Natural killer cell (primary cell): ENCODE measurements at places on chromosomes 1 and 21. TPM values are rescaled to one million over a fixed set of nuclear protein-coding genes. Genes with fewer than 3 reads are reported as not detected.
A peak's percentile ranks its signal among the peaks of the same experiment; 100 is the strongest.

GRCh38 chr21:35563885-35564451 lies 496.4 kb downstream of the SETD4 start:
- DNase-seq, result no peak

- no peak for DNase-seq
Measured at GRCh38 chr1:104979651-104980050, 1230.0 kb downstream of the AMY1C start.

- DNase-seq, result no peak
Measured at GRCh38 chr1:116666187-116667077, 1.1 kb downstream of the IGSF3 start.

DNA sequence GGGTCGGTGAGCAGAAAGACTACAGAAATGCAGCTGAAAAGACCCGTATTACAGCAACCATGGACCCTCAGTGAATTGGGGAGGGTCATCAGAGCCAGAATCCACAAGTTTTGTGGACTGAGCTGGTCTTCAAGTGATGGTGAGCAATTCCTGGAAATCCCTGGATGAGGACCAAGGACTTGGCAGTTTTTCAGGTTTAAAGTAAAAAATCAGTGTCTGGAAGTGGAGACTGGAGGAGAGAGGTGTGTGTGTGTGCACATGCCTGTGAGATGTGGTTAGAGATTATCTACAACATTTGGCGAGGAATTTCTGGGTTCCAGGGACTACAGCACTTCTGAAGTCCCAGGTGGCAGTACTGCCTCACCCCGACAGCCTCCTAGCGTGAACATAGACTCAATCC lies 56.4 kb downstream of the KIRREL1 start:
- DNase-seq, result no peak

- peak; percentile 17 for DNase-seq
Measured at GRCh38 chr1:1210726-1211540, 3.0 kb downstream of the TNFRSF4 start.

- no peak for DNase-seq
Measured at GRCh38 chr1:154578058-154578418, 10.5 kb downstream of the CHRNB2 start.

GRCh38 chr1:151221616-151222015 lies 23.3 kb downstream of the PIP5K1A start:
- DNase-seq, result no peak

- DNase-seq, result no peak
Measured at GRCh38 chr1:14875524-14876509, 277.3 kb downstream of the KAZN start.

DNA sequence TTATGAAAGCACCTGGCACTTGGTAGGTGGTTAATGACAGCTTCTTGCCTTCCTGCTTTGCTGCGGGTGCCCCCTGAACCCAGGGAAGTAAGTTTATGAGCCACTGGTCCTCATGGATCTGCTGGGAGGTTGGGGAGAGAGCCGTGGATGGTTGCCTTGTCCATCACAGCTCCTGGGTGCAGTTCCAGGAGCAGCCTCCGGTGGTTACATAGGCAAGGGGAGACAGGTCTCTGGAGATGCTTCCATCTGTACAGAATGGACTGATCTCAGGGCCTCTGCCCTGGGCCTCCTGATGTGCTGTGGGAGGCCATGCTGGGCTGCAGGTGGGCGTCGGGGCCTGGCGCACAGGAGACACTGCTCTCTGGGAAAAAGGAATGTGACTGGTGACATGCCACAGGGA lies 31.6 kb upstream of the ARHGEF10L start:
- no peak for DNase-seq

DNA sequence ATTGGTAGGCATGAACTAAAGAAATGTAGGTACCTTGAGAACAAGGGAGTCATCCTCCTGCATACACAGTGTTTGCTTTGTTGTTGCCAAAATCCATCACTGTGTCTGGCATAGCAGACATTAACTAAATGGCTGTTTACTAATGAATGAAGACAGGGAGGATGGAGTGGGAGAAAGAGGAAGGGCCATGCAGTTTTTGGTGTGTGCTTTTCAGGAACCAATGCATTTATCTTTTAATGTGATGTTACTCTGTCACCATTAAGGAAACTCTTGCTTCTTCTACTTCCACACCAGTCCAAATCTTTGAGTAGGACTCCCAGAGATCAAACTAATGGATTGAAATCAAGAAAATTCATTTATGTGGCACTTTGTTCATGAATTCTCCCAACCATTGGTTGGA lies 55.6 kb upstream of the DUSP10 start:
- DNase-seq, result no peak

- DNase-seq, result no peak
Measured at GRCh38 chr21:35730325-35730724, 330.0 kb downstream of the SETD4 start.

DNA sequence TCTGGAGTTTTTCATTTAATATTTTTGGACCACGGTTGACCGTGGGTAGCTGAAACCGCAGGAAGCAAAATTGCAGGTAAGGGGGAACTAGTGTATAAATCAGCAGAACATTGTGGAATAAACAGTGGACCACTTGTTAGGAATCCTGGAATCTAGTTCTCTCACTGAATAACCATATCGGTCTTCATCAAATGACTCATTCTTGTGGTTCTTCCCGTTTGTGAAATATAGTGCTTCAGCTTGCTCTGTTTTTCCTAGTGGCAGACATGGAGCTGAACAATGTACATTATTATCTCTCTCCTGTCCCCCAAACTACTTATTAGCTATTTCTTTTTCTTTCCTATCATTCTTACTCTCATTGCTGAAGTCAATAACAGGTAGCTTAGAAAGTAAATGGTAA lies 61.9 kb downstream of the HSPA13 start:
- no peak for DNase-seq

- no peak for DNase-seq
Measured at GRCh38 chr1:149844101-149844500, 55.3 kb upstream of the BOLA1 start.

DNA sequence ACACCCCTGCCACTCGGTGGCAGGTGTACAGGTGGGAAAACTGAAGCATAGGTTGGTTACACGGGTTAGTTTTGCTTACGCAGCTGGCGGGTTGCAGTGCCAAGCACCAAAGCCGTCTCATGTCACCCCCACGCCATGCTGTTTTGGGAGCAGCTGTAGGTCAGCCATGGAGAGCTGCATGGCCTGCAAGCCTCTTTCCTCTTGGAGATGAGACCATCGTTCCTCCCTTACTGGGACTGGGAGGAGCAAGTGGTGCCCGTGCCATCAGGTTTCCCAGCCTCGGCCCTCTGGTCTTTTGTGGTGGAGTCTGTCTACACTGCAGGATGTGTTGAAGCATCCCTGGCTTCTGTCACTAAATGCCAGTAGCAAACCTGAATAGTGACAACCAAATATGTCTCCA lies 46.9 kb downstream of the AJAP1 start:
- no peak for DNase-seq

DNA sequence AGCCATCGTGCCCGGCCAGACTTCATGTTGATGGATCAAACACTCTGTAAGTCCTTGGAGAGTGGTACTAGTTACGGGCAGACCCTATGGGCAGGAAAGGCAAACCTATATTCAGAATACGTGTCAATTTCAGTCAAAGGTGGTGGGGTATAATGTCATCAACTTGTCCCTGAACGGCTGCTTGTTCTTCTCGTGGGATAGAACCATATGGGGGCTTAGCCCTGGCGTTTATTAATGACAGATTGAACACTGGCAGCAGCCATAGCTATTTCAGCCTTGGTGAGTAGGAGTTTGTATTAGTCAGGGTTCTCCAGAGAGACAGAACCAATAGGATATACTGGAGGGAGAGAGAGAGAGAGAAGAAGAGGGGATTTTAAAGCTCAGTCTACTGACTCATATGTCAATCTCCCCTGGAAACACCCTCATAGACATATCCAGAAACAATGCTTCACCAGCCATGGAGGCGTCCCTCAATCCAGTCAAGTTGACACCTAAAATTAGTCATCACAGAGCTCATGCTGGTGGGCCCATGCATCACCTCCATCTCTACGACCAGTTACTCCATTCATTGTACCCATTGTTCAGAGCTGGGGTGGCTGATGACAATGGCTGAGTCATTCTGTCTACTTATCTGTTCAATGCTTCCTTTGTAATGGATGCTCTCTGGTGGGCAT lies 16.1 kb upstream of the AQP10 start:
- no peak for DNase-seq

GRCh38 chr21:32425628-32426027 lies 13.1 kb downstream of the EVA1C start:
- DNase-seq, result no peak

DNA sequence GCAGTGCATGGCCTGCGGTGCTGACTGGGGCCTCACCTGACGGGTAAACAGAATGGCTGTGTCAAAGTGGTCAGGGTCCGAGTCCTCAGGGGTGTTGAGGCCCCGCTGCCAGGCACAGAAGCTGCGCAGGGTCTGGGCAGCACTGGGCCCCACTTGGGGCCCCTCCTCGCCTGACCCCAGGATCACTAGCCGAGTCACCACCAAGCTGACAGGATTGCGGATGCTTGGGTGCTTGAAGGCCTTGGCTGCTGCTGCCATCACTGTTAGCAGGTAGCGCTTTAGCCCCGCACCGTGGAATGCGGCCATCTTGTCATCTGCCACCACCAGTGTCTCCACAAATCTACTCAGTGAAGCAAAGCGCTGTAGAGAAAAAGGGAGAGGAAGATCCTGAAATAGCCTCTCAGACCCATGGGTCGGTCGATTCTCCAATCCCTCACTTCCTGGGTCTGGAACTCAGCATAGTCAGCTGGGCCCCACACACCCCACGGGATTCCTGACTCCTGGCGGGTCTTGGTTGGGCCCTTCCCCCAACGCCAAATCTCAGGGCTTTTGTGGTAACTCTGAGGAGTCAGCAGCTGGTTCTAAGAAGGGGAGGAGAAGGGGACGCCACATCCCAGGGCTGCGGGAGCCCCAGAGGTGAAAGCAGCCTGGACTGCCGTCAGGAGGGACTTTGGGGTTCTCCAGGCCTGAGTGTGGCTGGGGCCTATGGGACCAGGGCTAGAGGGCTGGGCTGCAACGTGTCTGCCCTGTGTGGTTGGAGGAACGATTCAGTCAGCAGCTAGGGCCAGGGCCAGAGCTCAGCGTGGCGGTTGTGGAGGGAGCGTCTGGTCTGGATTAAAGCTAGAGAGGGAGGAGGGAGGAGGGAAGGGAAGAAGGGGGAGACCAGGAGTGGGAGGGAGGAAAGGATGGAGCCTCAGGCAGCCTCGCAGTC lies 2.1 kb downstream of the ADAMTS4 start:
- DNase-seq, result no peak

DNA sequence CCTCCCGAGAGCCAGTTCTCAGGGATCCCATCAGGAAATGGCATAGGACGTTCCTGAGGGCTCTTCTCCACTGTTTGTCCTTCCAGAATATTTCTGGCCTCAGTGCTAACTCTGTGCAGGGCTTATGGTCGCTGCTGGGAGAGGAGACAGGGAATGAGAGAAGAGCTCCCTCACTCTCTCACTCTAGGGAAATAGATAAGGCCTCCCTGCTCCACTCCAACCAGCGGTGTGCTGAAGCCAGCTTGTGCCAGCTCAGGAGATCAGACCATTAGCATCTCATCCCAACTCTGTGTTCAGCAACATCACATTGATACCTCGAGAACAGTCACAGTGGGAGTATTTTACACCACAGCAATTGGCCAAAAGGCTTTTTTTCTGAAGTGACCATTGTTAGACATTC lies 49.2 kb upstream of the ZC3H12A start:
- DNase-seq, result no peak

- DNase-seq, result no peak
Measured at GRCh38 chr1:169072945-169073725, 33.4 kb upstream of the ATP1B1 start.

- no peak for DNase-seq
Measured at GRCh38 chr1:39694026-39694425, 2.8 kb upstream of the HPCAL4 start.

The CCDC181 gene
- total RNA-seq, result not detected

The PLEKHM2 gene
- total RNA-seq, result 61.0 TPM

The L1TD1 gene
- total RNA-seq, result not detected

The PIK3R3 gene
- 5.2 TPM for total RNA-seq

The SELENON gene
- total RNA-seq, result 11.1 TPM

The USF1 gene
- total RNA-seq, result 121 TPM

The RABIF gene
- 13.3 TPM for total RNA-seq

The PLPPR4 gene
- total RNA-seq, result 0.05 TPM
